Immature natural killer cell (primary cell): ENCODE measurements at places on chromosomes 5 and 9. TPM values are rescaled to one million over a fixed set of nuclear protein-coding genes. Genes with fewer than 3 reads are reported as not detected.

The PURA gene
- polyA plus RNA-seq: 3.7 TPM

The TRIM7 gene
- polyA plus RNA-seq: 0.50 TPM

The KCNV2 gene
- not detected for polyA plus RNA-seq

The C5orf22 gene
- polyA plus RNA-seq: 17.9 TPM

The LIX1 gene
- polyA plus RNA-seq: not detected

The ANKRD20A1 gene
- 1.9 TPM for polyA plus RNA-seq

The PROB1 gene
- 1.4 TPM for polyA plus RNA-seq

The AP3B1 gene
- 11.6 TPM for polyA plus RNA-seq

The GPRIN1 gene
- 0.34 TPM for polyA plus RNA-seq

DNA sequence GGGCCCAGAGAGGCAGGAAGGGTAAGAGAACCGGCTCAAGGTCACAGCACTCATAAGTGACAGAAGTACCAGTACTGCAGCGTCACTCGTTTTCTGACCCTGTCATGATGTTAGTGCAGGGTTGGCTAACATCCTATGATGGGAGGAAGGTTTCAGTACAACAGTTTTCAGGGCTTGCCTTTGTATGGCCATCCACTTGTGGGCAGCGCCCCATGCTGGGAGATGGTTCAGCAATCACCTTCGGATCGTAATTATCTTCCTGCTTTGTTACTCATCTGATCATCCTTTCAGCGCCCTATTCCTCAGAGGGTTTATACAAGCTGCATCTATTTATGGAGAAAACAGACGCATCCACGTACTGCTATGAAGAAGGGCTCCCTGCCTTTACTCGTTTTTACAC, 2.4 kb downstream of the MAP1B start:
- DNase-seq: no peak

DNA sequence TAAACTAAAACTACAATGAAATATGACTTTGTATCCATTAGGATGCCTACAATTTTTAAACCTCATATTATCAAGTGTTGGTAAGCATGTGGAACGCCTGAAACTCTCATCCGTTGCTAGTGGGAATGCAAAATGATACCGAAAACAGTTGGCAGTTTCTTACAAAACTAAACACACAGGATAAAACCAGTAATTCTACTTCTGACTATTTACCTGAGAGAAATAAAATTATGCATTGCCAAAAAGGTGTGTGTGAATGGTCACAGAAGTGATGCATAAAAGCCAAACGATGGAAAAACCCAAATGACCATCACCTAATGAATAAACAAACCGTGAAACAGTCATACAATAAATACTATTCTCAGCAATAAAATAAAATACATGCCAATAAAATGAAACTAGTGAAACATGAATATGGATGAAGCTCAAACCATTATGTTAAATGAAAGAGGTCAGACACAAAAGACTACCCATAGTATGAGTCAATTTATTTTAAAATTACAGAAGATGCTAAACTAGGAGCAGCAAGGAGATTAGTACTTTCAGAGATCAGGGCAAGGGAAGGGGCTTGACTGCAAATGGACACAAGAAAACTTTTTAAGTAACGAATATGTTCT, 13.4 kb downstream of the AUH start:
- DNase-seq: no peak

- DNase-seq: no peak
These were observed 55.2 kb downstream of the GLDC start for GRCh38 chr9:6590334-6590733.

- no peak for DNase-seq
These were observed 13.6 kb upstream of the MTMR12 start for GRCh38 chr5:32326216-32326772.

GRCh38 chr9:13513716-13514444, 234.4 kb upstream of the MPDZ start:
- no peak for DNase-seq

DNA sequence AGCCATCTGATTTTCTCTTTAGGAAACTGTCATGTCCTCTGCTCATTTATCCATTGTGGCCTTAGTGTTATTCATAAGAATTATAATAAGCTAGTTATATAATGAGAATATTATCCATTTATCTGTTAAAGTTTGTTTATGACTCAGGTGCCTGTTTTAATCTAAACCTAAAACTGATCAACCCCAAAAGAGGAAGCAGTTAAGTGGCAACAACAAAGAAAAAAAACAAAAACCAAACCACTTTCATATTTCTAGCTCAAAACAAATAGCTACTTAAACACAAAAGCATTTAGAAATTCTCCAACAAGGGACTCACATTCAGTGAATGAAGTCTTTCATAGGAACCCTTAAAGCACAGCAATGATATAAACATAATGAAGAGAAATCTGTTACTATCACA, 116.4 kb downstream of the APBA1 start:
- no peak for DNase-seq

DNA sequence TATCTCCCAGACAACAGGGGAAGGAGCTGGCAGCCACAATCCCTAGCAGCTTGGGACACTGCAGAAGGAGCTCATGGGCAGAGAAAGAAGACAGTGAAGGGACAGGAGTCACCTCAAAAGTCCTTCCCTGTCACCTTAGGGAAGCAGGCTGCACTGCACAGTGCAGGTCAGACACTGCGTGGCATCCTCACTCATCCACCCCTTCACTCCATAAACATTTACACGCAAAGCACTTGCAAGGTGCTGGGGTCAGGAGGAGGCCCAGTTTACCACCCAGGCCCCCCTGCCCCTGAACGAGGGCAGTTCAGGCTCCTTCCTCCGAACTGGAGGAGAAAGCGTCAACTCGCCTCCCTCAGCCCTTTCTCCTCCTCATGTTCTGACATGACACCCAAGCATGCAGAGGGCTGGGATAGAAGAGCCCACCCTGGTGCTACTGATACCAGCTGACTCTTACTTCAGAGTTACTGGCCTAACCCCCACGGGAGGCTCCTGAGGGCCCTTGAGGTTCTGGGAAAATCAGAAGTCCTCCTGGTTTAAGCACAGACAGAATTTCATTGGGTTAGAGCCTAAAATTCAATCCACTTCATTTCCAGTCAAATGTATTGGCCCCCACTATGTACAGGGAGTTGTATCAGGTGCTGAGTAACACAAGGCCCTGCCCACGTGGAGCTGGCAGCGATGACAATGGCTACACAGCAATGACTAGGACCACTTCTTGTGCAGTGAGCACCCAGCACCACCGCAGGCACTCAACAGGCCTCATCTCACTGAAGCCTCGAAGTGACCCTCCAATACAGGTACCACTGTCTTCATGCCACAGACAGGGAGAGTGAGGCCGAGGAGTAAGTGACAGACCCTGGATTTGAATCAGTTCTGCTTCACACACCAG, 70.4 kb downstream of the RAPGEF1 start:
- DNase-seq: no peak

DNA sequence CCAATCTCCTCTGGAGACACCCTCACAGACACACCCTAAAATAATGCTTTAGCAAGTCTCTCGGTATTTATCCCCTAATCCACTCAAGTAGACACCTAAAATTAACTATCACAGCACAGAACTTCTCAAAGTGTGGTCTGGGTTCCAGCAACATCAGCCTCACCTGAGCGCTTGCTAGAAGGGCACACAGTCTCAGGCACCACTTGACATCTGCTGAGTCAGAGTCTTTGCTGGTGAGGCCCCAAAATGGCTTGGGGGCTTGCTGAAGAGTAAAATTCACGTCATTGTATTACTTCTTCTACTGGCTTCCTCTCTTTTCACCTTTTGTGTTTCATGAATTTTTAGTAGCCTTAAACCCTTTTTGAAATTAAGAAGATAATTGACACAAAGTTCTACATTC, 9.0 kb downstream of the FOXB2 start:
- no peak for DNase-seq

DNA sequence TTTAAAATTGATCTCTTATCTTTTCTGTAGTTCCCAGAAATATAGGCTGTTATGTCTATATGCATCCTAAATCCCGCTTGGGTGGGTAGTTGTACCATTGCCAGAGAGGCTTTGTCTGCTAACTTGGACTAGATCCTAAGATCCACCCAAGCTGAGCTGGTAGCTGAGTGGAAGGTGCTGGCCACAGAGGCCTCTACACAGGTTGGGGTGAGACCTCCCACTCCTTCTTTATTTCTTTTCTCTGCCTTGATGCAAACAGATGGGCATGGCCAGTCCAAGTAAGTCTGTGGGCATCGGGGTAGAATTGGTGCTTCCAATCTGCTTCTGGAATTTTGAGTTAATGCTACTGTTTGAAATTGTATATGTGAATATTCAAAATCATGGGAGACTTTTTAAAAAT, 14.4 kb upstream of the GADD45G start:
- no peak for DNase-seq

GRCh38 chr5:73355108-73355507, 93.5 kb downstream of the FOXD1 start:
- DNase-seq: no peak

DNA sequence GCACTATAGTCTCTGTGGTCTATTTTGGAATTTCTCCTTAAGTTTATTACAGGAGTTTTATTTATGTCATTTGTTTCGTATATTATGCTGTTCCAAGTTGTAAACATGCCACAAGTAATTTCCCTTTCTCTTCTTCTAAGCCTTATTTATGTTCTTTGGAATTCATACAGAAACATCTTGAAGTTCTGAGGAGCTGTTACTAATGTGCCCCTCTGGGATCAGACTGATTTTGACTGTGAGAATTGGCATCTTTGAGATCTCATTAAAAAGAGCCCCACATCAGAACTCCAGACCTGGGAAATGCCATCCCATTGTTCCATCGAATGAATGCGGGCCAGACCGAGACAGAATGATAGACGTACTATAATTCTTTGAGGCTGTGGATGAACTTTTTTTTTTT, 138.8 kb upstream of the CD180 start:
- DNase-seq: no peak

GRCh38 chr5:157571357-157571827, 4.2 kb downstream of the ADAM19 start:
- DNase-seq: peak; percentile 10

DNA sequence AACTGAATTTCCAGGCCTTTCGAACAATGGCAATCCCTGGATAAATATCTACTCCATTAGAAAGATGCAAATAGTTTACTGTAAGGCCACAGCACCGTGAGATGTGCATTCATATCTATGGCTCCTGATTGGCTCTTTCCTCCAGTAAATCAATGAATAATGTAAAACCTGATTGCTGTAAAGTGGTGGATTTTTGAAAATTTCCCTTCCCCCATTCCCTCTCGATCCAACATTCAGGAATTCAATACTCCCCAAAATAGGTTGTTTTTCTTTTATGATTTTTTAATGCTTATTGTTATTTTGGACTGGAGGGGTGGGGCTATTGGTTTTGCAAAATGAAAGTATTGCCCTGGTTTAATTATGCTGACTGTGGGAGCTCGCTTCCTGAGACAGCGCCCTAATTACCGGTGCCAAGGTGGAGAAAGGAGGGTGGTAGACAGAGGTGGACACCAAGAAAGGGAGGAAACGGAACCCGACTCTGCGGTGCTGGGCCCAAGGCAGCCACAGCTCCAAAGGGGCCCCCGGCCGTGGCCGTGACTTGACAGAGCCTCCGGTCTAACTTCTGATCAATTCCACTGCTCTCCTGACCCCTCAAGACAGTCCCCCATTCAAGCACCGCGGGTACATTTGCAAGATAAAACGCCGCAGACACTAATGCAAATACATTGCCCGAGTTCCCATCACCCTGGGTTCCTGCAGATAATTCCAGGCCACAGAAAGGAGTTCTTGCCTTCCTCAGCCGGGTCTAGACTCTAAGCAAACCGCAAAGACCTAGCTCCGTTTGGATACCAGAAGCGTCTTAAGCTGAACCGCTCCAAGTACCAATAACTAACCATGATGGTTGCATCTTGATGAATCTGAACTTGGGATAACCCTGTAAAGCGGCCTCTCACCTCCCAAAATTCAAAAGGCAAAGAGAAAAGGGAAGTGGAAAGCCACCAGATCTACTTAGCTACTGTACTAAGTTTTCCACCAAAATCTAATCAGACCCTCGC, 211.2 kb downstream of the MEF2C start:
- no peak for DNase-seq

DNA sequence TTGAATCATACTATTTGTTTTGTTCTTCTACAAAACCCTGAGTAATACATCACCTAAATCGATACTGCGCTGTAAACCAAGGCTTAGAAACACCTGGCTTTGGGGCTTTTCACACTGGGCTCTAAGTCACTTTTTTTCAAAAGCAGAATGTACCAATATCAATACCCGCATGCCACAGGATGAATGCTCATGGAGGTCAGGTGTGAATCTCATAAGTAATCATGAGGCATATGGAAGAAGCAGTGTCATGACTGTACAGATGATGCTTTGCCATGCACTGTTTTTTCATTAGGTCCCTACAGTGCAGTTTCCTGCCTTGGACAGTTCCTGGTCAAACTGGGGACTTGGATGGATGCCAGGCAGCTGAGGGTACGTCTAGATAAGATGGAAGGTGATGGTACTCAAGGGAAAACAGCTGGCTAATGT, 49.0 kb upstream of the ATG10 start:
- DNase-seq: no peak

DNA sequence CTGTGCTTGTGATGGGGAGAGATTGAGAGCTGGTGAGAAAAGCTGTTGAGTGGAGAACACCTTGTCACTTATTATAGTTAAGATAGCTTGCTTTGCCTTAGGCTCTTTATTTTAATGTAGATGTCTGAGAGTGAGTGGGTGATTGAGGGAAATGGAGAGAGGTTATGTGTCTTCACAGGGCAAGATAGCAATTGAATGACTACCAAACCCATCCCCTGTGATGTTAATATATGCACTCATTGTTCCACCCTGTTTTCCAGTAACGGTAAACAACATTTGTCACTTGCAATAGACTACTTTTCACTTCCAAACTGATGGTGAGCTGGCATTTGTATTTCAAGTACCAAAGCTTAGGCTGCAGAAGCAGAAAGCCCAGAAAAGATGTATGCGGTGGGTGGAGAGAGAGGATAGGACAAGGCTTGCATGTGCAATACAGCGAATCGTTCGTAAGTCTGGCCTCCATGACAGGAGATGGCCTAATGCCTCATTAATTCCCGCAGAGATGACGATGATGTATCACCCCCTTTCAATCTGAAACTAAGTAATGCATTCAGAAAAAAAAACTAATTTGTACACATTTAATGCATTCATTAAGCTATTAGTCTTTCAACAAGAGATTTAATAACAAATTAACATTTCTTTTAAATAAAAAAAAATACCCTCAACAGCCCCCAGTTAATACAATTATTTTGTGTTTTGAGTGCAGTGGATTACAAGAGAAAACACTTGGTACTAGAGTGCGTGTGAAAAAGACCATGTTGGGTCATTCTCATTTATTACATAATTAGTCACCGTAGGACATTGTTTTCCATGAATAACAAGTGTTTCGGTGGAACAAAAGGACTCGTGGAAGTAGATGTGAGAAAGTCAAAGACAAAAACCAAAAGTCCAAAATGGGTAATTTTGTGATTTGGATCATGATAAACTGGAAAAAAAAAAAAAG, 699.0 kb downstream of the BRINP1 start:
- DNase-seq: no peak

- DNase-seq: no peak
These were observed 40.4 kb downstream of the GNAQ start for GRCh38 chr9:77991191-77991590.

GRCh38 chr5:180093651-180094382, 22.3 kb upstream of the RNF130 start:
- DNase-seq: no peak

DNA sequence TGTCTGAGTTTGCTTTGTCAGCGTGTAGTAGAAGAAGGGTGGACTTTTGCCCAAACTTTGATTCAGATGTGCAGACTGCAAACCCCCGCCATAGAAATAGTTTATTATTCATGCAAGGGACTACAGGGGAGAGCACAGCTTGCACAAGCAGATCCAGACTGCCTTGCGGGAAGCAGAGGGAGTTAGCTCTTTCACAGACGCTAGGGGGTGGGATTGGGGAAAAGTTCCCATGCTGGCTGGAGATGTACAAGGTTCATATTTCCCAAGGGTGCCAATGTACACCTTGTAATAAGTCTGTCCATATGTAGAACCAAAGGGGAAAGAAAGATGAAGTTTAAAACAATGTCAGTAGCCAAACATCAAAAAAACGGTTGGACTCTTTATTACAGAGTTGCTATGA, 749.7 kb upstream of the COX7C start:
- DNase-seq: no peak
